ENCODE measurements at places on chromosomes 2 and 18. TPM values are rescaled to one million over a fixed set of nuclear protein-coding genes. Genes with fewer than 3 reads are reported as not detected.

DNA sequence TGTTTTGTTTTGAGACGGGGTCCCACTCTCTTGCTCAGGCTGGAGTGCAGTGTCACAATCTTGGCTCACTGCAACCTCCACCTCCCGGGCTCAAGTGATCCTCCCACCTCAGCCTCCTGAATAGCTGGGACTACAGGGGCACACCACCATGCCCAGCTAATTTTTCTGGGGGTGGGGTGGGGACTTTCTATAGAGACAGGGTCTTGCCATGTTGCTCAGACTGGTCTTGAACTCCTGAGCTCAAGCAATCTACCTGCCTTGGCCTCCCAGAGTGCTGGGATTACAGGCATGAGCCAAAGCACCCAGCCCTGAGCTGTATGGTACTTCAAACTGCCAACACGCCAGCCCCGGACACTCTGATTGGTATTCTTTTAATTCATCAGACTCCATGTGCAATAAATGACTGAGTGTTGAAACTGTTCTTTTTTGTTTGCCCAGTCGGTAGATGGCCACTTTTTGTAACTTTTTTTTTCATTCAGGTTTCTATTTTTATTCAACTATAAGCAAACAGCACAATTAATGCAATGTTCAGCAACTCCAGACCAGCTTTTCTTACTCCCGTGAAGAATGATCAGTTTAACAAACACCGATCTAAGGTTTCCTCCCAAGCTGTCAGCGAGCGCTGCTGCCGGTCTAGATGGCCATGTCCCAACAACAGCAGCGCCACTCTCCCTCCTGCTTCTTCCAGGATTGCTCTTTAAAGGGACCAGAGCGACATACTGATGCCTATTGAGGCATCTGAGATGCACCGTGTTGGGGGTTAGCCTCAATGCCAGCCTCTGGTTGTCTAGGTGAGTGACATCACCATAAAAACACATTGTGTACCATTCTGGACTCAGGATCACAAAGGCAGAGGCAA is 12.5 kb upstream of the TGOLN2 start:
- H3K4me1 ChIP-seq = no peaks in the 10 kb centered on the region
- DNase-seq = no peak
- no peak overlapping the region for H3K27ac ChIP-seq
- H3K27me3 ChIP-seq = peaks cover 16% of the 10 kb centered on the region

DNA sequence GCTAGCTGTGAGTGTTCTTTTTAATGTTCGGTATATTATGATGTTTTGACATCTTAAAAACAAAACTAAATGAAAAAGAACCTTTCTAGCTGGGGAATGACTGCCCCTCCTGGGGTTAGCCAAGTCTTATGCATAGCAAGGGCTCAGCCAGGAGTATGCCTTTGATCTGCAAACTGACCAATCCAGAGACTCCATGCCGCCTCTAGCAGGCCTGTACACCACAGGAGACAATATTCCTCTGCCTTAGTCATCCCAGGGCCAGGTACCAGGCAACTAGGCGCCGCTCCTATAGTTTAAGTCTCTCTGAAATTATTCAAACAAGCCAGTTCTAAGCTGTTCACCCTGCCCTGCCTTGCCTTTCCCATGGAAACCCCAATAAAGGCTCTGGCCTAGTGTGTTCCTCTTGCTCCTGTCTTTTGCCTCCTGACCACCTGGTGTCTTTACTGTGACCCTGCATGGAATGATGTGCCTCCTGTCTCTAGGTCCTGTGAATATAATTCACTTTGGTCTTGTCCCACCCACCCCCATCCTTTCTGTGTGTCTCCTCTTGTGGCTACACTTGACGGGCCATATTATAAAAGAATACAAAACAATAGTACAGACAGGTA is 52.0 kb upstream of the CHN1 start:
- peaks cover 8% of the 10 kb centered on the region for H3K36me3 ChIP-seq
- peaks cover 8% of the 10 kb centered on the region for H3K4me1 ChIP-seq
- H3K27me3 ChIP-seq = no peaks in the 10 kb centered on the region
- H3K4me3 ChIP-seq = no peak overlapping the region

- H3K4me1 ChIP-seq = no peaks in the 10 kb centered on the region
- DNase-seq = peak; percentile 78
- no peaks in the 10 kb centered on the region for H3K36me3 ChIP-seq
These were observed 84.2 kb upstream of the LAPTM4A start for GRCh38 chr2:20135631-20136050.

LYG2 gene
- total RNA-seq = not detected

GRCh38 chr2:164542581-164543021 is 78.7 kb downstream of the GRB14 start:
- no peaks in the 10 kb centered on the region for H3K27me3 ChIP-seq
- no peaks in the 10 kb centered on the region for H3K36me3 ChIP-seq
- no peak for DNase-seq
- peaks cover 2% of the 10 kb centered on the region for H3K4me1 ChIP-seq

DNA sequence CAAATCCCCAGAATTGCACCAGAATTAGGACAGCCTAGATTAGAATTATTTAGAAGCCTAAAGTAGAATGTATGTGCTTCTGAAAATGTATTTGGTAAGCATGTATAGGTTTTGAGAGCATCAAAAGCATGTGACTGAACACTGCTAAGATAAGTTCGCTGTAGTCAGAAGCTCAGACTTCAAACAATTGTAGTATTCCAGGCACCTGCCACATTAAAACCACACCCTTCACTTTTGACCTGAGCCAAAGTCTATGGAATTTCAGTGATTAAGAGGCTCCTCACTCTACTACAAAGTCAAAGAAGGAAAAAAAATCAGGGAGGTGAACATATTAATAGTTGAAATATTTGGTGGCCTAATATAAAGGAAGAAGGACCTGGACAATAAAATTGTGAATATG is 8.2 kb downstream of the KCNJ3 start:
- no peaks in the 10 kb centered on the region for H3K36me3 ChIP-seq
- H3K4me3 ChIP-seq = no peak overlapping the region
- H3K4me1 ChIP-seq = no peaks in the 10 kb centered on the region
- no peak for DNase-seq

Data from activated CD4-positive, alpha-beta T cell treated with anti-CD3 and anti-CD28 coated beads, Interleukin-2, amount 10 ng/mL, durations not matched to agents 24 days and 14 days (primary cell).